ENCODE measurements at places on chromosomes 1 and 21. TPM values are rescaled to one million over a fixed set of nuclear protein-coding genes. Genes with fewer than 3 reads are reported as not detected.

GRCh38 chr1:228836427-228836826 lies 101.1 kb downstream of the RHOU start:
- no peak for DNase-seq

- no peak for DNase-seq
These were observed 22.7 kb downstream of the KRTAP10-1 start for GRCh38 chr21:44517175-44517899.

DNA sequence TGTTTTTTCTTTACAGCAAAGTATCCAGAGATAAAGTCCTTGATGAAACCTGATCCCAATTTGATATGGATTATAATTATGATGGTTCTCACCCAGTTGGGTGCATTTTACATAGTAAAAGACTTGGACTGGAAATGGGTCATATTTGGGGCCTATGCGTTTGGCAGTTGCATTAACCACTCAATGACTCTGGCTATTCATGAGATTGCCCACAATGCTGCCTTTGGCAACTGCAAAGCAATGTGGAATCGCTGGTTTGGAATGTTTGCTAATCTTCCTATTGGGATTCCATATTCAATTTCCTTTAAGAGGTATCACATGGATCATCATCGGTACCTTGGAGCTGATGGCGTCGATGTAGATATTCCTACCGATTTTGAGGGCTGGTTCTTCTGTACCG lies 6.5 kb downstream of the DEGS1 start:
- DNase-seq = no peak

GRCh38 chr1:72827278-72827677 lies 544.9 kb upstream of the NEGR1 start:
- peak; percentile 10 for DNase-seq

GRCh38 chr1:109295712-109296415 lies 10.9 kb downstream of the MYBPHL start:
- no peak for DNase-seq

DNA sequence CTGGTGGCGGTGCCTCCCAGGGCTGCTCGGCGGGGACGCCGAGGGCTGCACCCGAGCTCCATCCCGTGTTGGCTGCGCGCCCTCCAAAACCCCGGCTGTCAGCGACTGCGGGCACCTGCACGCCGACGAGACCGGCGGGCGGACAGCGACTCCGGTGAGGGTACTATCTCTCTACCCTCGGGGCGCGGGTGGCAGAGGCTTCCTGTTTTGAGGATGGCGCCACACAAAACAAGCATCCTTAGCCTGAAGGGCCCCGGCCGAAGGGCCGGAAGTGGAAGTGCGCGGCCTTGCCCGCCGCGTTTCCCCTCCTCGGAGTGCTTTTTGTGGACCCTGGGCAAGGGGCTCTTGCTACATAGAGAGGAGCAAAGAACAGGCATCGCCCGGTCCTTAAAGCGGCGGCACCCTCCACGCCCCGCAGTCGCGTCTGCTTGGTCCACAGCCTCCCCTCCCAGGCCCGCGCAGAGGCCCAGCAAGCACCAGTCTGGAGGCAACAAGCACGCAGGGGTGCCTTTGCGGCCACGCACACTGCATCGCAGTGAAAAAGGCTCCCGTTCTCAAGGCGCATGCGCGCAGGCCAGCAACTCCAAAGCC lies 561 bp upstream of the COQ8A start:
- peak; percentile 54 for DNase-seq

GRCh38 chr1:209095627-209096595 lies 487.6 kb upstream of the CAMK1G start:
- peak; percentile 72 for DNase-seq

DNA sequence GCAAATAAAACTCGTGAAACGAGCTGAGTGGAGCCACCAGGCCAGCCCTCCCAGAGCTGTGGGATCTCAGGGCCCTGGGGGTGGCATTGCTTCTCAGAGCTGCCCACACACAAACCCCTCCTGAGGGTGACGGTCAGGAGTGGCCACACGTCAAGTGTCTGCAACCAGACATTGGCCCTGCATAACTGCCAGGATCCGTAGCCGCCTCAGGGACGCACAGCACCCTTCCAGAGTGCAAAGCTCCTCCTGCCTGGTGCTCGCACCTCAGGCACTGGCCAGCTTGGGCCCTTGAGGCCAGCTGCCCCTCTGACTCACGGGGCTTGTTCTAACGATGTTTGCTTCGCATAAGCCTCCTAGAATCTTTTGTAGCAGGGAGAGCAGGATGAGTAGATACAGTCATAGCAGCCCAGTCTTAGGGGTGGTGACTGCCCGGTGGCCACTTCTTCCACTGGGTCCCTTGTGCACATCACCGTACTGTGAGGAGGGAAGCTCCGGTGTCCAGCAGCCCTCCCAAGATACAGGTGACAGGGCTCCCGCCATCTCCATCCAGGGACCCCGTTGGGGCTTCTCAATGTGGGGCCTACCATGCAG lies 5.0 kb downstream of the WNT3A start:
- DNase-seq = peak; percentile 26

- no peak for DNase-seq
These were observed 9.1 kb upstream of the GPR88 start for GRCh38 chr1:100528871-100529270.

DNA sequence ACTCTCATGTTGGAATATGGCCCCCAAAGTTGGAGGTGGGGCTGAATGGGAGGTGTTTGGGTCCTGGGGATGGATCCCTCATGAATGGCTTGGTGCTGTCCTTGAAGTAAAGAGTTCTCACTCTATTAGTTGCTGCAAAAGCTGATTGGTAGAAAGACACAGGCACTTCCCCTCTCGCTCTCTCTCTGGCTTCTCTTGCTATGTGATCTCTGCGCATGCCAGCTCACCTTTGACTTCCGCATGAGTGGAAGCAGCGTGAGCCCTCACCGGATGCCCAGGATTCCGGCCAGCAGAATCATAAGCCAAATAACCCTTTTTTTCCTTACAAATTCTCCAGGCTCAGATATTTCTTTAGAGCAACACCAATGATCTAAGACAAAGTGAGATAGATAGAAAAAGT lies 20.9 kb upstream of the CCSAP start:
- DNase-seq = no peak

GRCh38 chr1:8133657-8134430 lies 107.7 kb upstream of the ERRFI1 start:
- peak; percentile 92 for DNase-seq

DNA sequence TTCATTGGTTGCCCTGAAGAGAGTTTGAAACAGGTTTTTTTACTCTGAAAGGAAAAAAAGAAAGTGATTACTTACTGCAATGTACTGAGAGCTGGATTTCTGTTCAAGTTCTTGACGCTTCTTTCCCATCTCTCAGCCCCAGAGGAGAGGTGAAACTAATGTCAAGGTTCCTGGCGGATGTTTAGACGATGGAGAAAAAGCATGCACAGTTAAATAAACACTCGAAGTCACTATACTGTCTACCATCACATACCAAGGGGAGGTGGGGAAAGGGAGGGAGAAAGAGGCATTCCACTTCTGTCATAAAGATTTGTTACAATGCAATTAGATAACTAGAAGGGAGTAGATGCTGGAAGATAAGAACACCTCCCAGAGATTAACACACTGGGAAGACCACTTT lies 177.0 kb upstream of the TNR start:
- DNase-seq = no peak

DNA sequence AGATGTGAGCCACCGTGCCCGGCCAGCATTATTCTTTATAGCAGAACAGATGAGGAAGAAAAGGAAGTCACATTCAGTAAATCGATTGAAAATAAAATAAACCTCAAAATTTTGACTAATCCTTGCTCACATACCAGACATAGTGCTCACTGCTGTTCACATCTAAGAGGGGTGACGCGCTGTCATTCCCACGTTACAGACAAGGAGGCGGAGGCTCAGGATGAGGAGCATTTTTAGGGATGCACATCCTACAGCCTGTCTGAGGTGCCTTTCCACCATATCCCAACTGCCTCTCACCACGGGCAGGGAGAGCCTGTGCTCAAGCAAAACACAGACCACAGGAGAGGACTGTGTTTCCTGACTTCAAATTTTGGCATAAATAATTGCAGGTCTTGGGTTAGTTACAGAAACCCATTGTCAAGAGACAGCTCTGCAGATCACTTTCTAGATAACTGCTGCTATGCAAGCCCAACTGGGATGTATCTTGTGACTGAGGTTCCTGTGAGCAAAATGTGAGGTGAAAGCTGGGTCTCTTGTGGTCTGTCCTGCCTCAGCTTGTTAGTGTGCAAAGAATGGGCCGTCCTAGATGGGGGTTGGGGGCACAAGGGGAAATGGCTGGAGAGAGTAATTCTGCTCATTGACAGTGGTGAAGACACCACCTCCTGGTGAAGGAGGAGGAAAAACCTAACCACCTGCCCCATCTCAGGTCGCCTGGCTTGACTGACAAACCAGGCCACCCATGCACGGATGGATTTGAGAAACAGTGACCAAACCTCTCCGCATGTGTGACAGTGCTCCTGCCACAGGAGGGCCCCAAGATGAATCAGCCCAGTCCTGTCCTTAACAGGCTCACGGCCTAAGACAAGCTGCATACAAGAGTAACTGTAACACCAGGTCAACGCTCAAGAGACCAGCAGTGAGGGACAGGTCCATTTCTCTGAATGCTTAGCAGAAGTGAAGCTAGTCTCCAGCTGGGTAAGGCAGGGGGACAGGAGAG lies 8.2 kb downstream of the TNN start:
- DNase-seq = peak; percentile 29

DNA sequence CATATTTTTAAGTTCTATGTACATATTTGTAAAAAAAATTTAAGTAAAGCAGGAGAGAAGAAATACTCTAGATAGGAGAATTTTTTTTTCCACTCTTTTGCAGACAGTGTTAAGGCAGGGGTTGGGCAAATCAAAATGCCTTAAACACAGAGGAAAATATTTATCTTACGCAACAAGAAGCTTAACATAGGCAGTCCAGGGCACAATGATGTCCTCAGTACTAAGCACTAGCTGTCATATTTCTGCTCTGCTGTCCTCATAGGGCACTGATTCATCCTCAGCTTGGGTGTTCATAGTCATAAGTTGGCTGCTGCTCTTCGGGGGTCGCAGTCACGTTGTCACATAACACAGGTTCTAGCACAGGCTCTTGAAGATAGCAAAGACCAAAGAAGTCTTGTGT lies 247.4 kb downstream of the PTBP2 start:
- DNase-seq = no peak

GRCh38 chr1:110319332-110320167 lies 19.6 kb upstream of the RBM15 start:
- no peak for DNase-seq

DNA sequence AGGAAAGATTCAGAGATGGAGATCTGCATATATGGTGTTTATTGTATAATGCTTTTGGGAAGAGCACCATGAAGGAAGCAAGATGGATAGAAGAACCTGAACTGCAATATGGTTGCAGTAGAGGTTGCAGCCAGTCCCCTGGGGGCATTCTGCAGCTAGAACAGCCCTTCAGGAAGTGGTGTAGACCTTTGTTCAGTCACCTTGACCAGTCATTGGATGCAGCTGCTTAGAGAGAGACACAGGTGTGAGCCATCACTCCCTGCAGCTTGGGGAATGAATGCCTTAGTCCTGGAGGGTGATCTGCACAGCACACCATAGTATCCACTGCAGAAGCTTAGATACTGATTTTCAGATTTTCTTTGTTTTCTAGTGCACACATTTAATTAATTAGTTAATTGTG lies 42.3 kb downstream of the NEK7 start:
- peak; percentile 38 for DNase-seq

F11R gene
- total RNA-seq = 202 TPM

CLEC20A gene
- not detected for total RNA-seq

GUCA2B gene
- total RNA-seq = not detected

CFAP141 gene
- not detected for total RNA-seq

SMCP gene
- total RNA-seq = not detected

FCMR gene
- 1.2 TPM for total RNA-seq

Measured in mammary epithelial cell (primary cell).